CD8-positive, alpha-beta memory T cell (primary cell): ENCODE measurements at places on chromosomes 3 and 15. TPM values are rescaled to one million over a fixed set of nuclear protein-coding genes. Genes with fewer than 3 reads are reported as not detected.

DNA sequence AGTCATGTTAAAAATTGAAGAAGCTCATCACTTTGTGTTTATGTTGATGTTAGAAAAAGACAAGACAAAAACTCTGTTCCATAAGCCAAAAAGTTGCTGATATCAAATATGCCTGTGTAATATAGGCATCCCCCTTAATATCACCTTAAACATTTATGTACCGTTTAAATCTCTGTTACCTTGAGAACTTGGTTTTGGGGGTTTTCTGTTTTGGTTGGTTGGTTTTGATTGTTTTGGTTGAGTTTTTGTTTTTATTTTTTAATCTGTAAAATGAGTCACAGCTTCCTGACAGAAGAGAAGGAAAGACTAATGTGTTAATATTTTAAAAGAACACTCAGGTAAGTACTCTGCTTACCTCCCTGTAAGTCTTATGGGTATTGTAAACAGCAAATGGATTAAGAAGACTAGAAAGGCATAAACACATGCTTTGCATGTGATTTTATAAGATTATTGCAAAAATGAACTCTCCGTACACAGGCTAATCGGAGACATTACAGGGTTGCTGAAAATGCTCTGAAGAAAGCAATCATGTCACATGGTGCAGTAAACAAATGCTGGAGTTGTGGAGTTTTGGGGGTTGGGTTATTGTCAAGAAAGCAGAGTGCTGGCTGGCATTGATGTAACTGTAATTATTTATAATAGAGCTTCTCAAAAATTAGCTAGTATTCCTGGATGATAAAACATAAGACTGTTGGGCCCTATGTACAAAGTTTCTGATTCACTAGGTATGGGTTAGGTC is 69.5 kb upstream of the MBNL1 start:
- DNase-seq = no peak

- no peak for DNase-seq
Measured at GRCh38 chr3:160141485-160142185, 83.6 kb upstream of the C3orf80 start.

DNA sequence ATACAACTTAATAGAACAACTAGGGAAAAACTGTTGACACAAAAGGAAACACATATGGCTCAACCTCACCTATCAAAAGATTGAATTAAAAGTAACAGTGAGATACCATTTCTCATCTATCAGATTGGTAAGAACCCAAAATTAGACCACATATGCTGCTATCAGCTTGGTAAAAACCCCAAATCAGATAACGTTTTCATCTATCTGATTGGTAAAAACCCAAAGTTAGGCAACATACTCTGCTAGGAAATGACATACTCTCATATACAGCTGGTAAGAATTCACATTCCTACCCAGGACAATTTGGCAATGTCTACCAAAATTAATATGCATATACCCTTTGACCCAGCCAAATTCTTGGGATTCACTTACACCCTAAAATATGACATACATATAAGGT is 26.3 kb downstream of the NRG4 start:
- DNase-seq = no peak

Gene FMN1
- 0.11 TPM for total RNA-seq

Gene CAND2
- 1.1 TPM for total RNA-seq
